Left renal cortex interstitium (tissue), 4 donors: ENCODE measurements at places on chromosomes 7 and 10.

DNA sequence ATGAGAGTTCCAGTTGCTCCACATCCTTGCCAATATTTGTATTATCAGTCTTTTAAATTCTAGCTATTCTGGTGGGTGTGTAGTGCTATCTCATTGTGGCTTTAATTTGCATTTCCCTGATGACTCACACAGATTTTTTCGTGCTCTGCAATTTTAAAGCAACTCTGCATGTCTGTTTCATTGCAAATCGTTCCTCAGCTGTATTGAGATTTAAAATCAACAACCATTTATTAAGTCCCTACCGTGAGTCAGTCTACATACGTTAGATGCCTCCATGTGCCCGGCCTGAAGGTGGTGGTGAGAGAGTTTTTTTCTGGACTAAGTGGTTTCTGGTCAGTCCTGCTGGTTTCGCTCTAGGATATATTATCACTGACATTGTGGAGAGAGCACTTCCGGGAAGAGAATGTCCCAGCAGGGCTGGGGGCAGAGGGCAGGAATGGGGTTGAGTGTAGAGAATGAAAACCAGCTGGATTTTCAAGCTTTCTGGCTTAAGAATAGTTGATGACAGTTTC lies 8.4 kb upstream of the HYCC1 start:
- DNase-seq, result no peak

DNA sequence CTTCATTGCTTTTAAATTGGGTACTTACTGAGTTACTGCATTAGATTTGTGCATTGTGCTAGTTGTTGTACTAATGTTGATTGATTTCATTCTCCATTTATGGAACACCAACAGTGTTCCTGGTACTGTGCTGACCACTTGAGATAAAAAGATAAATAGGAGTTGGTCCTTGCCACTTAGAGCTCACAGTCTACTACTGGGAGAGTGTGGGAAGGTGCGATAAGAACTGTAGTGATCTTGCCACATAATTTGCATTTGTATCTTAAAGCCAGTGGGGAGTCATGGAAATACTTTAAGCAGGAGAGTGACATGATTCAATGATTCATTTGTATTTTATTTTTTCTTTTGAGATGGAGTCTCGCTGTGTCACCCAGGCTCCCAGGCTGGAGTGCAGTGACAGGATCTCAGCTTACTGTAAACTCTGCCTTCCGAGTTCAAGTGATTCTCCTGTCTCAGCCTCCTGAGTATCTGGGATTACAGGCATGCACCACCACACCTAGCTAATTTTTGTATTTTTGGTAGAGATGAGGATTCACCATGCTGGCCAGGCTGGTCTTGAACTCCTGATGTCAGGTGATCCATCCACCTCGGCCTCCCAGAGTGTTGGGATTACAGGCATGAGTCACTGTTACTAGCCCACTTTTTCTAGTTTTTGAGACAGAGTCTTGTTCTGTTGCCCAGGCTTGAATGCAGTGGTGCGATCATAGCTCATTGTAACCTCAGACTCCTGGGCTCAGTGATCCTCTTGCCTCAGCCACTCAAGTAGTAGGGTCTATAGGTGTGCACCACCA lies 51.2 kb upstream of the TMEM248 start:
- DNase-seq, result no peak

DNA sequence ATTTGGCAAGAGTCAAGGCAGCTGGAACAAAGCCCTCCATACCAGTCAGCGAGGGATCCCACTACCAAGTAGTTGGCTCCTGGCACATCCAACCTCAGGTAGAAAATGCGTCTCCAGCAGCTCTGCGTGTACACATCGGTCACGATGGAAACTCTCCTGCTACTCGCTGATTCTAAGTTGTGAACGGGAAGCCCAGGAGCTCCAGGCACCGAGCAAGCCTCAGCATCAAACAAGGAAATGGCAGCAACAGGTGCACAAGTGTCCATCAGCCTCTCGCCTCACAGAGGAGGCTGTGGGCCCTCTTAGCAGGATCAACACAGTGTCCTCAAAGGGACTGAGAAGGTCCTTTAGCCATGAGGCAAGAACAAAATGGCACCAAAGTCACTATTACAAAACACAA lies 127.0 kb downstream of the TCERG1L start:
- DNase-seq, result no peak

GRCh38 chr7:7703427-7703826 lies 15.0 kb downstream of the RPA3 start:
- DNase-seq, result no peak

DNA sequence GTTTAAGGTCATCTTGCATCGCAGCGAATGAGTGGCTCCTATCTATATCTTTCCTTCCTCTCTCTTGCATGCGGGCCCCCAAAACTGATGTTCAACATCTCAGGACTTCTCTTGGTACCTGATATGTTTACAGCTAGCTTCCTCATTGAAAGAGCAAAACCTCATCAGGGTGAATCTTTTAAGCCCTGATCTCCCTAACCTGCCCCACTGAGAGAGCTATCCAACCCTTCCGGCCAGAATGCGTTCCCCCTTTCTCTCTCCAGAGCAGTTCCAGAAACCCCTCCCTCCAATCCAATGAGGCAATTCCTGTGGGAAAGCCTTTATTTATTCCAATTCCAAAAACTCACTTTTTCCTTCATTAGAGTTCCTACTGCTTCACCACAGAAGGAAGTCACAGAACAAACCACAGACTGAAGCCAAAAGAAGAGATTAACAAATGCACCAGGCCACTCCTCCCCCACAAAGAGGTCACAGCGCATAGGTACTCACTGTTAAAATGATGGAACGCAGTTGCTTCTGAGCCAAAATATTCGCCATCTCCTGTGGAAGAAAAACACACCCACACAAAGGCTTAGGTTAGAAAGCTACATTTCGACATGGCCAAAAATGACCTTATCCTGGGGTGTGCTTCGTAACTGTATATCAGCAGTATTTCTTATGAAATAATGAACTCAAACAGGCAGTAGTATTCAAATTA lies 232.4 kb downstream of the ELMO1 start:
- no peak for DNase-seq

DNA sequence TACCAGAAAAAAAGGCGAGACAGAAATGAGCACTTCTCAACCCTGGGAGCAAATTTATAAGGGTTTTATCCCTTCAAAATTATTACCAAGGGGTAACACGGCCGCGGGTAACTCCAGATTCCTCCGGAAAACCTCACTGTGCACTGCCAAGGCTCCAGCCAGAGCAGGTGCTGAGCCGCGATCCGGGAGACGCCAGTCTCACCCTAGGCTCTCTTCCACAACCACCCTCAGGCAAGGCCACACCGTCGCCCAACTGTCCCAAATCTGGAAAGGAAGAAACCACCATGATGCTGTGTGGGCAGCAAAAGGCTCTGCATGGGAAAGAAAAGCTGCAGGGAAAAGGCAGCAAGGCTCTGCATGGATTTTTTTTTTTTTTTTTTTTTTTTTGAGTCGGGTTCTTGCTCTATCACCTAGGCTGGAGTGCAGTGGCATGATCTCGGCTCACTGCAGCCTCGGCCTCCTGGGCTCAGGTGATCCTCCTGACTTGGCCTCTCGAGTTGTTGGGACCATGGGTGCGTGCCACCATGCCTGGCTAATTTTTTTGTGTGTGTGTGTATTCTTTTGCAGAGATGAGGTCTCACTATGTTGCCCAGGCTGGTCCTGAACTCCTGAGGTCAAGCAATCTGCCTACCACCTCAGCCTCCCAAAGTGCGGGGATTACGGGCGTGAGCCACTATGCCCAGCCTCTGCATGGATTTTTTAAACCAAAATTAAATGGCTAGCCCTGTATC lies 39.0 kb downstream of the MAD1L1 start:
- DNase-seq, result no peak

- no peak for DNase-seq
These were observed 1.9 kb downstream of the TTYH3 start for GRCh38 chr7:2633538-2634266.

DNA sequence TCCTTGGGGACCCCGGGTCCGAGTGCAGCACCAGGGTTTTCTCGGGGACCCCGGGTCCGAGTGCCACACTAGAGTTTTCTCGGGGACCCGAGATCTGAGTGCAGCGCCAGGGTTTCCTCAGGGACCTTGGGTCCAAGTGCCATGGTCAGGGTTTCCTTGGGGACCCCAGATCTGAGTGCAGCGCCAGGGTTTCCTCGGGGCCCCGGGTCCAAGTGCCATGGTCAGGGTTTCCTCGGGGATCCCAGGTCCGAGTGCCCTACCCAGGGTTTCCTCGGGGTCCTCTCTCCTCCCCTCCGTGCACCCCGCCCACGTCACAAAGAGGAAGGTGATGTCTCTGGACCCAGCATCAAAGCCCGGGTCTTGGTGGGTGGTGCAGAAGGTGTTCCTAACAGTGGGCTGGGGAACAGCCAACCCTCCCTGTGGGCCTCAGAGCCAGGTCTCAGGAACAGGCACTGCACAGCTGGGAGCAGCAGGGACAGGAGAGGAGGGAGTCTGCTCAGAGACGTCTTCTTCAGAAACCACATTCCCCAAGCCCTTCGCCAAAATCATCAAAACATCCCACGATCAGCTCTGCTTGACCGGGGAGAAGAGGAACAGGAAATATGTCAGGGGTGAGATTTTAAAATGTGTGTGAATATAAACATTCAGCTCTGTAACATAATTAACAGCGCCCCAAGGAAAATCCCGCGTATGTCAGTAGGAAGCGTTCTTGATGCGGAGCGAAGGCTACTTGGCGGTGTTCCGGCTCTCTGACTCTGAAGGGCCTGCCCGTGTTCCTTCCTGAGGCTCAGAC lies 540.7 kb downstream of the DNAJB6 start:
- DNase-seq, result no peak

DNA sequence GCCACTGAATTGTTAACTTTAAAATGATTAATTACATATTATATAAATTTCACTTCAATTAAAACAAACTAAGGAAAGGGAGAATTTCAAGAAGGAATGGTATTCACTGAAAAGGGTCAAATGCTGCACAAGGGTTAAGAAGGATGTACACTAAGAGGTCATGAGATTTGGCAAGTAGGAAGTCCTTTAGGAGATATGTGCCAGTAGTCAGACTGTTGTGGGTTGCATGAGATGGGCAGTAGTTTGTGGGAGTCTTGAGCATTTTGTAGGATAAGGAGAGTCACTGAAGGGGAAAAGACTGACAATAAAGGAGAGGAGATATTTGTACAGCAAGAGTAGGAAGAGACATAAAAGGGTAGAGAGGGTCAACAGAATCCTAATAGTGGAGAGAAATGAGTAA lies 12.4 kb upstream of the PTPN12 start:
- DNase-seq, result no peak

DNA sequence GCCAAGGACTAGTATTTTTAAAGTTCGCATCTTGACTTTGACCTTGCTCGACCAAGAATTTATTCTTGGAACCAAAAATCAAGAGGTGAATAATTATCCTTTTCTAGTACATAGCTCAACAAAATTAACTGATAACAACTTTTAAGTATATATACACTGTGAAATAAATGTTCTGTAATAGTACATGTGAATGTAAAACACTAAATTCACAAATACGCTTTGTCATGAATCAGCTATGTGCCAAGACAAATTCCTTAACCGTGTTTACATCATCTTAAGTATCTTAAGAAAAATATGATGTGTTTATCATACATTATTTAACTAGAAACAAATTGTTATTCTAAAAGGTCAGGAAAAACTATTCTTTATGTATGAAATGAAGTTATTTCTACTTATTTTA lies 83.3 kb downstream of the CUL2 start:
- DNase-seq, result no peak

DNA sequence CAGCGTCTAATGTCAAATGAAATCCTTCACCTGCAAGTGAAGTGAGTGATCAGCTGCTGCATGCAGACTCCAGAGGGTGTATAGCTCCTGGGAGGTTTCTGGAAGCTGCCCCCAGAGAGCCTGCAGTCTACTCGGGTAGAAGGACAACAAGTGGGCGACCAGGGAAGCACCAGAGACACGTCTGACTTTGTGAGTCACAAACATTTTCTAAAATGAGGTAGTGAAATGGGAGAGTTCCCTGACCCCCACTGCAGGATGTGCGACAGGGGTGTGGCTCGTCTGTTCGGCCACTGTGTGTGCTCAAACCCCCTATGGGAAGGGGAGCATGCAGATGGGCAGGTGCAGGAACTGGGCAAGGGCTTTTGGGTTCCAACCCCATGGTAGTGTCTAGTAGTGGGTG lies 177.1 kb upstream of the PRKCQ start:
- DNase-seq, result no peak

GRCh38 chr7:2820508-2820934 lies 23.6 kb downstream of the GNA12 start:
- DNase-seq, result no peak

GRCh38 chr10:58754469-58755339 lies 242.0 kb downstream of the BICC1 start:
- DNase-seq, result no peak

- DNase-seq, result no peak
These were observed 14.6 kb downstream of the C10orf71 start for GRCh38 chr10:49313501-49314070.

DNA sequence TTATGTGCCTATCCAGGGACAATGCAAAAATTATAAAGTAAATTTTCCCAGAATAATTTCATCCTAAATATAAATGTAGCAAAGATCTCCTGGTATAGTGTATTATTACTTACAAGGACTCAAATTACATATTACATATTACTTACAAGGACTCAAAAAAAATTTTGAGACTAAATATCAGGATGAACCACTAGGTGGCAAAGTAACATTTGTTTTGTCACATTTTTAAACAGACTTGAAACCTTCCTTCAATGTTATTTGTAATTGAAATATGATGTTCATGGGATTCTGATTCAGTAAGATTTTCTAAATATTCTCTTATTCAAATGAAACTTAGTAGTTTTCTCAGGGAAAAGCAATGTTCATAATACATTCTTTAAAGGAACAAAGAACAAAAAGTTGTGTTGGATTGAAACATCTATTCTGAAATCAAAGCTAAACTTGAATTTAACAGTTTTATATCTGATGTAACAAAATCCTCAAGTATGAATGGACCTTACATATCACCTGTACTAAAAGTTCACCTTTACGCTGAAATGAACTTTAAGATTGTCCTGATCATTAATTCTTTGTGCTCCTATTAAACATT lies 74.3 kb upstream of the GNAI1 start:
- no peak for DNase-seq

- no peak for DNase-seq
These were observed 785.2 kb downstream of the NRG3 start for GRCh38 chr10:82660205-82660604.

- DNase-seq, result no peak
These were observed 13.7 kb downstream of the LIPA start for GRCh38 chr10:89237849-89238248.

GRCh38 chr7:102044641-102044983 lies 227.2 kb downstream of the CUX1 start:
- no peak for DNase-seq

GRCh38 chr7:80273327-80273726 lies 138.7 kb downstream of the GNAI1 start:
- no peak for DNase-seq

DNA sequence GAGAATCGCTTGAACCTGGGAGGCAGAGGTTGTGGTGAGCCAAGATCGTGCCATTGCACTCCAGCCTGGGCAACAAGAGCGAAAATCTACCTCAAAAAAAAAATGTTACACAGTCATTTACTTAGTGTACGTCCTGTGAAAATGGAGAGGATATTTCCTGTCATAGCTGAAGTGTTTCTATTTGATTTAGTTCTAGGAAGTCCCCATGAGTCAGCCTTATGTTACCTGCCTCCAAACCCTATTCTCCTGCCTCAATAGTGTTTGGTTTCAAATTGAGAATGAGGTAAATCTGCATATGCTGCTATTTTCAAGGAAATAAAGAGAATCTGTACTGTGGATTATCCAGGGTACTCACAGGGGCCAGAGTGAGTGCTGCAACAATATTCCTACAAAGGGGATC lies 1284.5 kb upstream of the AUTS2 start:
- DNase-seq, result no peak
